ENCODE measurements at places on chromosomes 3 and 15.

DNA sequence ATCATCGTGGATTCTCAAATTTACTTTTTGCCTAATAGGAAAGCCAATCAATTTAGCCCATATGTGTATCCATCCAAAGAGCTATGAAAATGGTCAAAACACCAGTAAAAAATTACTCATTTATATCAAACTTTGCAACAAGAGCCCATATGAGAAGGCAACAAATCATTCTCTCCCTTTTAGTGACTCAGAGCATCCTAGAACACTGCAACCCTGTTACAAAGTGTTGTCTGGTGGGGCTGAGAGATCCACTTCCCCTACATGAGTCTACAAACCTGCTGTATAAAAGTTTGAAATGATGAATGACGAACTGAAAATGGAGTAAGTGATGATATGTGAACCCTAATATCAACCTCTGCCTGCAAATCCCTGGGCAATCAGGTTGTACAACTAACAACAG lies 23.3 kb downstream of the PDZRN3 start:
- H3K4me1 ChIP-seq, result no peaks in the 10 kb centered on the region
- no peak for DNase-seq
- no peaks in the 10 kb centered on the region for H3K36me3 ChIP-seq
- H3K27ac ChIP-seq, result no peak overlapping the region
- H3K4me3 ChIP-seq, result no peak overlapping the region
- H3K27me3 ChIP-seq, result no peaks in the 10 kb centered on the region

- H3K4me1 ChIP-seq, result no peaks in the 10 kb centered on the region
- H3K27ac ChIP-seq, result no peak overlapping the region
These were observed 105.6 kb downstream of the ARNT2 start for GRCh38 chr15:80509800-80510199.

DNA sequence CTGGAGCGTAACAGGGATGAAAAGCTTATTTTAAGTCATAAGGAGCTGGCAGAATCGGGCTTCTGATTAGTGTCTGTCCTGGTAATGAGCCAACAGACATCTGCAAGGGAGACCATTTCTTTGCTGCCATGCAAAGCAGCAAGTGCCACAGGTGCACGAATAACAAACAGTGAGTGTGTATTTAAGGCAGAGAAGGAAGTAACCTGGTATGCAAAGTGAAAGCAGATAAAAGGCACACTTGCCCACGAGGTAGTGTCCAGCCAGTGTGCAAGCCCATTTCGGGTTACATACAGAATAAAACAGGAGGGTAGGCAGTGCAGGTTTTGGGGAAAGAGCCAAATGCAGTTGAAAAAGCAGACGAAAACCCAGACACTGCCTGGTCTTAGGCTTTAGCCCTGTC lies 1153.7 kb downstream of the SI start:
- H3K36me3 ChIP-seq, result no peaks in the 10 kb centered on the region
- H3K27ac ChIP-seq, result no peak overlapping the region
- no peak for DNase-seq
- H3K4me3 ChIP-seq, result no peak overlapping the region

DNA sequence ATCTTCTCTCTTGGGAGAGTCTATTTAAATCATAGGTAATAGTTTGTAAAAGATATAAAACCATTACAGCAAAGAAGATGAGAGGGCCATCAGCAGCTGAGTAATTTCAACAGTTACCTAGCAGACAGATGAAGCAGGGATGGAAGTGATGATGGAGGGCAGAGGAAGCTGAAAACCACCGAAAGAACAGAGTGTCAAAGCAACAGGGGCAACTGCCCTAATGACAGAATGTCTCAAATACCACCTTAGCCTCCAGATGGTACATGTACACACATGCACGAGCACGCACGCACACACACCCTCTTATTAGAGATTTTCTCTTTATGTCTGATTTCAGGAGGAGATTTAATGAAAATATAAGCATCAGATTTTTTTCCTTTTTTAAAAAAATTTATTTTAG lies 64.5 kb downstream of the NEDD4 start:
- no peaks in the 10 kb centered on the region for H3K36me3 ChIP-seq
- H3K27ac ChIP-seq, result peak overlapping the region; percentile 6
- peaks cover 3% of the 10 kb centered on the region for H3K4me1 ChIP-seq

DNA sequence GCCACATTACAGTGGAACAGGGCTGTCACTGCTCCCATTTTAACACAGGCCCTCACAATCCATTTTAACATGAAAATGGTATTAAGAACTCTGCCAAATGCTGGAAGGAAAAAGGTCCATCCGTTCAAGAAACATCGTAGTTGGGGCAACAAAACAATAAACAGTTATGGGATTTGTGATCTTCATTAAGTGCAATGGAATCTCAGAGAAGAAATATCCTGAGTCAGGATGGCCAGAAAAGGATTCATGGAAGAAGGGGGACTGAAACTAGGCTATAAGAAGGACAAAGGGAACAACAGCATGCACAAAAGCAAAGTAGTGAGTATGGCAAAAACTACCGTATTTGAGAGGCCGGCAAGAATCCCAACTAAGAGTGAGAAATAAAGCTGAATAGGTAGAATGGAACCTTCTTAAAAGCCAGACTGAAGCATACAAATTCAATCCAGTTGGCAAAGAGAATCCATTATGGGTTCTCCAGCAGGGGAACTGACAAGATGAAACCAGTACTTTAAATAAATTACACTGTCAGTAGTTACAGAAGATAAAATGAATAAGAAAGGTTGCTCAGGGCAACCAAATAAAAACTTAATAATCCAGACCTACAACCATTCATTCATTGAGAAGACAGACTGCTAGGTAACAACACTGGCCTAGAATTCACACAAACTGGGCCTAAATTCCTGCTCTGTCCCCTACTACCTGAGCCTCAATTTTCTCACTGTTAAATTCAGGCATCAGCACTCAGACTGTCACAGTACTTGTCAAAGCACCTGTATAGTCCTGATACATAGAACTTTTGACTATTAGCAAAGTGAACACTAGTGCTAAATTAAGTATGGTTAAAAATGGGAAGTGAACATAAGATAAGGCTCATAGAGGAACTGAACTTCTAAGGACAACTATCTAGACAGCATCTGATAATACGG lies 6.3 kb downstream of the TBL1XR1 start:
- peak overlapping the region; percentile 84 for H3K27ac ChIP-seq
- no peaks in the 10 kb centered on the region for H3K27me3 ChIP-seq
- peak overlapping the region; percentile 86 for H3K4me3 ChIP-seq
- no peak for DNase-seq

DNA sequence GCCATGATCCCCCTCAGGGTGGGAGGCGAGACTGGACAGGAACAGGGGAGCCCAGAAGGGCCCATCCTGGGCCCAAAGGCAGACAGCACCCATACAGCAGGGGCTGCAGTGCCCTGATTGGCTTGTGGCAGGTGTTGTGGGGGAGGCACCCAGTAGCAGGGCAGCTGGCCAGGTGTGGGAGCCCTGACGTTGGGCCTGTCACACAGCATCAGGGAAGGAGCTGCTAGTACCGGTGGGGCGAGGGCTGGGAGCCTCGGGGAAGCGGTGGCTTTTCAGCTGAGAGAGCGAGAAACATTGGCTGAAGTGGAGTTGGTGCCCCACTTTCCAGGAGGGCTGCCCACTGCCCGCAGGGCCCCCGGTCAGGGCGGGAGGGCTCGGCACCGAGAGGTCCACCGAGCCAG lies 19.7 kb upstream of the CYP11A1 start:
- H3K4me1 ChIP-seq, result peaks cover 21% of the 10 kb centered on the region
- no peak overlapping the region for H3K4me3 ChIP-seq
- DNase-seq, result no peak
- no peaks in the 10 kb centered on the region for H3K36me3 ChIP-seq

DNA sequence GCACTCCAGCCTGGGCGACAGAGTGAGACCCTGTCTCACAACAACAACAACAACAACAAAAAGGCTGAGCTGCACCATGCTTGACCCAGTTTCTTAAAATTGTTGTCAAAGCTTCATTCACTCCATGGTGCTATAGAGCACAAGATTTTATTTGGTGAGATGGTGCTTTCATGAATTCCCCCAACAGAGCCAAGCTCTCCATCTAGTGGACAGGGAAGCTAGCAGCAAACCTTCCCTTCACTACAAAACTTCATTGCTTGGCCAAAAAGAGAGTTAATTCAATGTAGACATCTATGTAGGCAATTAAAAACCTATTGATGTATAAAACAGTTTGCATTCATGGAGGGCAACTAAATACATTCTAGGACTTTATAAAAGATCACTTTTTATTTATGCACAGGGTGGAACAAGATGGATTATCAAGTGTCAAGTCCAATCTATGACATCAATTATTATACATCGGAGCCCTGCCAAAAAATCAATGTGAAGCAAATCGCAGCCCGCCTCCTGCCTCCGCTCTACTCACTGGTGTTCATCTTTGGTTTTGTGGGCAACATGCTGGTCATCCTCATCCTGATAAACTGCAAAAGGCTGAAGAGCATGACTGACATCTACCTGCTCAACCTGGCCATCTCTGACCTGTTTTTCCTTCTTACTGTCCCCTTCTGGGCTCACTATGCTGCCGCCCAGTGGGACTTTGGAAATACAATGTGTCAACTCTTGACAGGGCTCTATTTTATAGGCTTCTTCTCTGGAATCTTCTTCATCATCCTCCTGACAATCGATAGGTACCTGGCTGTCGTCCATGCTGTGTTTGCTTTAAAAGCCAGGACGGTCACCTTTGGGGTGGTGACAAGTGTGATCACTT lies 2.0 kb downstream of the CCR5 start:
- no peak for DNase-seq
- H3K4me3 ChIP-seq, result peak overlapping the region; percentile 28
- H3K27me3 ChIP-seq, result no peaks in the 10 kb centered on the region
- H3K27ac ChIP-seq, result peak overlapping the region; percentile 92

- peaks cover 15% of the 10 kb centered on the region for H3K36me3 ChIP-seq
- H3K4me3 ChIP-seq, result no peak overlapping the region
- H3K27me3 ChIP-seq, result no peaks in the 10 kb centered on the region
- H3K4me1 ChIP-seq, result peaks cover 22% of the 10 kb centered on the region
These were observed 50.2 kb downstream of the CHP1 start for GRCh38 chr15:41281236-41281635.

- H3K27me3 ChIP-seq, result no peaks in the 10 kb centered on the region
- DNase-seq, result no peak
- H3K36me3 ChIP-seq, result no peaks in the 10 kb centered on the region
- peaks cover 19% of the 10 kb centered on the region for H3K4me1 ChIP-seq
- peak overlapping the region; percentile 74 for H3K27ac ChIP-seq
- no peak overlapping the region for H3K4me3 ChIP-seq
These were observed 84.4 kb downstream of the SLMAP start for GRCh38 chr3:57840473-57840872.

DNA sequence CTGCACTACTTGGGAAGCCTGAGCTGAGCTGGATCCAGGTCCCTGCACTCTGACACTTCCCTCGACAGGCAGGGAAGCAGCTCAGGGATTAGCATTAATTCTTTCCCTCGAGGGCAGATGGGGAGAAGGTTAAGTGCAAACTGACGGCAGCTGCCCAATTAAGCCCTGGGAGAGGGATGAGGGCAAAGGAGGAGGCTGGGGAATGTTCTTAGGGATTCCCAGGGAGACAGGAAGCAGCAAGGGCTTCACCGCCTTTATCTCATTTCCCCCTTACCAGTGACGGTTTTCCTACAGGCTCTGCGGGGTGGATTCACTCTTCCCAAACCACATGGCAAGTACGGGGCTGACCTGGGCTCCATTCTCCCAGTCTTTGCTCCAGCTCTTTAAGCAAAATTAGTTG lies 519.0 kb upstream of the PROK2 start:
- DNase-seq, result no peak
- H3K4me1 ChIP-seq, result peaks cover 3% of the 10 kb centered on the region
- peaks cover 4% of the 10 kb centered on the region for H3K36me3 ChIP-seq
- no peak overlapping the region for H3K4me3 ChIP-seq

- H3K27ac ChIP-seq, result peak overlapping the region; percentile 95
- peak overlapping the region; percentile 98 for H3K4me3 ChIP-seq
- H3K4me1 ChIP-seq, result peaks cover 49% of the 10 kb centered on the region
- peaks cover 2% of the 10 kb centered on the region for H3K36me3 ChIP-seq
- no peaks in the 10 kb centered on the region for H3K27me3 ChIP-seq
These were observed 1.9 kb downstream of the TBL1XR1 start for GRCh38 chr3:177195242-177195991.

DNA sequence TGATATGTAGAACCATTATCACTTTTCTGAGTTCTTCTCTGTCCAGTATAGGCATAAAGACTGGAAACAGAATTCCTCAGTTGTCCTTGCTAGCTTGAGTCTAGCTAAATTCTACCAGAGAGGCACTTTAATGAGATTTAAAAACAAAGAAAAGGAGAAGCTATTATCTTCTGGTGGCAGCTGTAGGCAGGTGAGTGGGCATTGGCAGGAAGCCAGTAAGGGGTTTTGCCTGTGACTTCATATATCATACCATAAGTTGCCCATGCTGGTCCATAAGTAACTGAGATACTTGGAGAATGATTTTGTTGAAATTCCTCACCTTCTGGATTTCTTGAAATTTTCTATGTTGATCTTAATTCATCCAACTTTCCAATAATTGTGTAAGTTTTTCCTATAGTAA lies 402.3 kb upstream of the TGFBR2 start:
- no peak overlapping the region for H3K4me3 ChIP-seq
- DNase-seq, result no peak
- H3K27me3 ChIP-seq, result peaks cover 10% of the 10 kb centered on the region
- no peak overlapping the region for H3K27ac ChIP-seq

GRCh38 chr3:16203031-16203430 lies 28.6 kb downstream of the GALNT15 start:
- H3K4me3 ChIP-seq, result no peak overlapping the region
- peaks cover 3% of the 10 kb centered on the region for H3K4me1 ChIP-seq
- peaks cover 9% of the 10 kb centered on the region for H3K36me3 ChIP-seq
- peaks cover 45% of the 10 kb centered on the region for H3K27me3 ChIP-seq
- no peak for DNase-seq

- H3K4me3 ChIP-seq, result no peak overlapping the region
- no peak overlapping the region for H3K27ac ChIP-seq
- DNase-seq, result no peak
- H3K36me3 ChIP-seq, result peaks cover 5% of the 10 kb centered on the region
- H3K27me3 ChIP-seq, result peaks cover 12% of the 10 kb centered on the region
These were observed 253.7 kb downstream of the GAP43 start for GRCh38 chr3:115876876-115877614.

- H3K27ac ChIP-seq, result peak overlapping the region; percentile 66
- peak overlapping the region; percentile 87 for H3K4me3 ChIP-seq
- DNase-seq, result no peak
- peaks cover 2% of the 10 kb centered on the region for H3K36me3 ChIP-seq
- H3K4me1 ChIP-seq, result peaks cover 15% of the 10 kb centered on the region
These were observed 11.7 kb upstream of the WNT7A start for GRCh38 chr3:13891492-13892073.

- H3K4me3 ChIP-seq, result no peak overlapping the region
- no peak overlapping the region for H3K27ac ChIP-seq
- peaks cover 13% of the 10 kb centered on the region for H3K4me1 ChIP-seq
- no peaks in the 10 kb centered on the region for H3K27me3 ChIP-seq
- peaks cover 11% of the 10 kb centered on the region for H3K36me3 ChIP-seq
These were observed 53.6 kb downstream of the SUMF1 start for GRCh38 chr3:4413467-4413866.
